ENCODE measurements at places on chromosomes 12 and 14.

GRCh38 chr12:76407710-76408109, 59.5 kb upstream of the BBS10 start:
- no peak for DNase-seq

DNA sequence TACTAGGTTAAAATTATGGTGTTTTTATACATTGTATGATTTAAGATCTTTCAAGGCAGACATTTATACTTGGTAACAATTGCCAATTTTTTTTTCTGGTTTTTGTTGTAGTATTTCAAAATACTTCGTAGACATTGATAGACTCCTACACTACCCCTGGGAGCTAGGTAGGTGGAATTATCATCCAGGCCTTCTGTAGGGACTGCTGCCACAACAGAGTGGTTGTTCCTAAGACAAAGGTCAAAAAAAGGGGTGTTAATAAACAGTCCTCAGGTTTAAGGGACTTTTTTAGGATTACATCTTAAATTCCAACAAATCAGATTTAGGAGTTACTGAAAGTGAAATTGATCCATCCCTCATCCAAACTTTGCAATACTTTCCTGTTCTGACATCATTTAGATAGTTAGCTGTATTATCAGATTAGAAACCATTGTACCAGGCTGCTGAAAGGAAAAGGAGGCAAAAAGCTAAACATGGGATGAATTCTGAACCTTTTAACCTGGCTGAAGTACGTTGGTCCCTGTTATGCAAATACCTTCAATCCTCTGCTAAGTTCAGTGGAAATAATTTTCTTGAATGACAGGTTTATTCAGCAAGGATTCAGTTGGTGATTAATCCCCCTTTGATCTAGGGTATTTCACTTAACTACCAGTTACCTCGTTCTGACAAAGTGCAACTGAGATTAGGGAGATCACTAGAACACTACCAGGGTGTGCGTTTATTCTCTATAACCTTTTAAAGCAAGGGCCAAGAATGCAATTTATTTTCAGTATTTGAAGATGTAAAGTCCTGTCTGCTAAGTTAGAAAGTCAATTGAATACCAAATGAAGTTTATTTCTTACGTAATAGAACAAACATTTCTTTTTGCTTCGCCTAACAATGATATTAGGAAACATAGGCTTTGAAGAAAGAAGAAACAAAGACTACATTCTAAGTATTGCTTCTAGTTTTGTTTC, 23.2 kb downstream of the AP5M1 start:
- no peak for DNase-seq

- DNase-seq: no peak
These were observed 114.6 kb downstream of the PPFIA2 start for GRCh38 chr12:81644503-81644902.

GRCh38 chr14:56794088-56794556, 16.2 kb downstream of the OTX2 start:
- DNase-seq: no peak

GRCh38 chr14:39555749-39556148, 123.5 kb upstream of the FBXO33 start:
- no peak for DNase-seq

- no peak for DNase-seq
These were observed 1.5 kb downstream of the WNT10B start for GRCh38 chr12:48969833-48970701.

DNA sequence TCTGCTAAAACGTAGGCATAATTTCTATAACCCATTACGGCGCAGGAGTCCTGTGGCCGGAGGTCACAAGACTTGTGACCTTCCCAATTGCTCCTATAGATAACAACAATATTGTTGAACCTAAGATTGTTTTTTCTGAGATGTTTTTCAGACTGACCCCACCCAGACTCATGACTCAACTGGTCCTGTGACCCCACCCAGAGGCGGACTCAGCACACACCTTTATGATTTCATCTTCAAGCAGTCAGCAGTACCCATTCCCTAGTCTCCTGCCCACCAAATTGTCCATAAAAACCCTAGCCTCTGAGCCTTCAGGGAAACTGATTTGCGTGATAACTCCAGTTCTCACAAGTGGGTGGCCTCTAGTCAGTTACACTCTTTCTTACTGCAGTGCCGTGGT, 5.9 kb upstream of the PPP4R3A start:
- no peak for DNase-seq

GRCh38 chr12:68225576-68226476, at the start of gene IL26:
Gene IL26 (minus strand): TSS chr12:68225810. CDS start chr12:68225756, 54 bp downstream.
- DNase-seq: no peak

DNA sequence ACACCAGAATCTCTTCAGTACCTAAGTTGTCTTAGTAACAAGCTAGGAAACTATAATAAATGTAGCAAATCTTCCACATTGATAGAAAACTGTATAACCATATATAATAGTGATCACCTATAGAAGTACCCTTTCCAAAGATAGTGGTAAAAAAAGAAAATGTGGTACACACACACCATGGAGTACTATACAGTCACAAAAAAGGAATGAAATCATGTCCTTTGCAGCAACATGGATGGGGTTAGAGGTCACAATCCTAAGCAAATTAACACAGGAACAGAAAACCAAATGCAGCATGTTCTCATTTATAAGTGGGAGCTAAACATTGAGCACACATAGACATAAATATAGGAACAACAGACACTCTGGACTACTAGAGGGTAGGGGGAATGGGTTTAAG, 90.5 kb downstream of the SLC25A21 start:
- DNase-seq: no peak

DNA sequence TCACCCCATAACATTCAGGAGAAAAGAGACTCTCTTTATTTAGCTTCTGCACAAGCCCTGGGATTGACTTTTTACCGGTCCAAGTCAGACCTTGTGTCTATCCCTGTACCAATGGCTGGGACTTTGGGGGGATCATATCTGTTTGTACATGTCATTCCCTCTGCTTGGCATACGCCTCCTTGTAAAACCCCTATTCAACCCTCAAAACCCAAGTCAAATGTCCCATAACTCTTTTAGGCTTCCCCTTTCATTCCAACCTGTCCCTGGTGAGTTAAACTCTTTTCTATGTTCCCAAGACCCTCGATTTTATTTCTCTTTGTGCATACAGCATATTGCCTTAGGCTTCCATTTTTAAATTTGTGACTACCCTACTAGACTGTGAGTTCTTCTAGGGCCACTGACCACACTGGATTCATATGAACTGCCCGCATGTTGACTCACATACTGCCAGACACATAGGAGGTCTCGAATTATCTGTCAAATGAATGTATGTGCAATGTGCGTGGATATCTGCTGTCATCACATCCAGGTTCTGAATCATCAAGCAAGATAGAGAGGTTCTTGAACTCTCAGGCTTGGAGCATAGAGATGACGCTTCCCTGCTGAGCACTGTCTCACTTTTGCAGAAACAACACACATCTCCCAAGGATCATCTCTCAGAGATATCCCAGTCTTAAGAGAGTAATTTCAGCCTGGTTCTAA, 548.6 kb upstream of the TBX3 start:
- DNase-seq: no peak

- DNase-seq: no peak
These were observed 123.9 kb downstream of the PAX9 start for GRCh38 chr14:36785511-36785910.

DNA sequence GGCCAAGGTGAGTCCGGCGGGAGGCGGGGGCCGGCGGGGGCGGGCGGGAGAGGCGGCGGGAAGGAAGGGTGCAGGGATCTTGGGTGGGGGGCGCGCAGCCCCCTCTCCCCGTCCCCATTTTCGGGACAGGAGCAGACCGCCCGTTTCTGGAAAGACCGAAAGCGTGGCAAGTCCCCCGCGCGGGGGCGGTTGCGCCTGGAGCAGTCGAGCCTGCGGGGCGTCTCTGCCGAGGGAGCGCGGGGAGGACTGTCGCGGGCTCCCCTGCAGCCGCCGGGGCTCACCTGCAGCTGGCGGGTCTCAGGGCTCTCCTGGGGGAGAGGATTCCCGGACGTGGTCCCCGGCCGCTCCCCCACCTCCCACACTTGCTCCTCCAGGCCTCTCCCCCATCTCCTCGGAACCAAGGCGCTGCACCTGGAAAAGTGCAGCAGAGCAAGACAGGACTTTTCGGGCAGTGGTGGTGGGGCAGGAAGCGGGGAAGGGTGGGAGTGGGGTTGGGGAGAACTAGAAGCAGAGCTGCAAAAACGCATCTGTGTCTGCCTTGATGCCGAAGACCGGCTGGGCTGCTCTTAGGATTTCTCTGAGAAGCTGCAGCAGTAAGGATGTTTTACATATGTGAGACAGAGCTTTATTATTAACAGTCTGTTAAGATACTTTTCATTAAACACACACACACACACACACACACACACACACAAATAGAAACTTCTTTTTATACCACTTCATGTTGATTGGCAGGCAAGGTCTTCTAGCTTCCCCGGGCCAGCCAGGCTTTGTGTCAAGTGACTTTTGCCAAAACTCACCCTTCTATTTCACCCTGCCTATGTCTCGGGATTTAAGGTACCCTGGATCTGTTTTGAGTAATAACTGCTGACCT, 677 bp downstream of the C12orf75 start:
- DNase-seq: no peak

DNA sequence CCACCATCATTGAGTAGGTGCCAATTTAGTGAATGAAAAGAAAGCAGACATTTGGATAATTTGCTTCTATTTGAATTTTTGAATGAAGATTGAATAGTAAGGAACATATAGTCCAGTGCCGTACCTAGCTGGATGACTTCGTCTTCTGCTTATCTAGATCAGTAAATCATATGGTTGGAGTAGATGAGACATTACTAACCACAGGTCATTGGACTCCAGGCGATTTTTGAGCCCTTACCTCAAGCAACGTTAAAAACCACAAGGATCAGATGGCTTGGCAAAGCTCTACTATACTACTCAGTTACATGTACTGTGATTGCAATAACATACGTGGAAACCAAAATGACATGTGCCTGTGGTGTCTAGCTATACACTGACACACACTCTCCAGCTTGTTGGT, 1.7 kb upstream of the SPATS2 start:
- DNase-seq: no peak

GRCh38 chr12:122977153-122977552, 2.1 kb downstream of the OGFOD2 start:
- no peak for DNase-seq

- no peak for DNase-seq
These were observed 104.9 kb downstream of the PDZRN4 start for GRCh38 chr12:41293011-41293410.

- DNase-seq: no peak
These were observed 83.6 kb upstream of the ARHGAP5 start for GRCh38 chr14:31993521-31993951.

DNA sequence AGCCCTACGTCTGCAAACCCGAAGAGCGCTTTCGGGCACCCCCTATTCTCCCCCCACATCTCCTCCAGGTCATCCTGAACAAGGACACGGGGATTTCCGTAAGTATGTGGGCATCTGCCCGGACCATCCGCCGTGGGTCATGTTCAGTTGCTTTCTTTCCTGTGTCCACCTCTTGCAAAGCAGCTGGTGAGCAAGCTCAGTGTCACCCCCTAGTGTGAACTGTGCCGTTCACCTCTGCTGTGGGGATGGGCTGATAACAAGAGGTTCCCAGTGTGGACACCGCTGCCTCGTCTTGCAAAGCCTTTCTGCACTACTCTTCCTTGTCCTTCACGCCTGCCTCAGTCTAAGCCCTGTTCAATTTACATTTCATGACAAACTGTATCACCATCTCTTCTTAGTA, 8.6 kb downstream of the PRKAB1 start:
- no peak for DNase-seq

DNA sequence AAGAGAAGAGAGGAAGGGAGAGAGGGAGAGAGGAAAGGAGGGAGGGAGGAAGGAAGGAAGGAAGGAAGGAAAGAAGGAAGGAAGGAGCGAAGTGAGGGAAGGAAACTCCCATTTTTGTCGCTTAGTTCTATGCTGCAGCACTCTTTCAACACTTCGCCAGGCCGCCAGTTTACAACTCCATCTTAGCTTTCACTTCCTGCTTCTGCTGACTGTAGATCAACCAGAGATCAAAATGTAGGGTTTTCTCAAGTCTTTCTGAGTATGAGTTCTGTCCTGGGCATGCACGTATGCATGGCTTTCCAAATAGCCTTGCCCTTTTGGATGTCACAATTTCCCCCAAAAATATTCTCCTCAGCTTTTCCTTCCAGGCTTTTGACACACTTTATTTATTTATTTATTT, 723.4 kb downstream of the TRHDE start:
- no peak for DNase-seq

DNA sequence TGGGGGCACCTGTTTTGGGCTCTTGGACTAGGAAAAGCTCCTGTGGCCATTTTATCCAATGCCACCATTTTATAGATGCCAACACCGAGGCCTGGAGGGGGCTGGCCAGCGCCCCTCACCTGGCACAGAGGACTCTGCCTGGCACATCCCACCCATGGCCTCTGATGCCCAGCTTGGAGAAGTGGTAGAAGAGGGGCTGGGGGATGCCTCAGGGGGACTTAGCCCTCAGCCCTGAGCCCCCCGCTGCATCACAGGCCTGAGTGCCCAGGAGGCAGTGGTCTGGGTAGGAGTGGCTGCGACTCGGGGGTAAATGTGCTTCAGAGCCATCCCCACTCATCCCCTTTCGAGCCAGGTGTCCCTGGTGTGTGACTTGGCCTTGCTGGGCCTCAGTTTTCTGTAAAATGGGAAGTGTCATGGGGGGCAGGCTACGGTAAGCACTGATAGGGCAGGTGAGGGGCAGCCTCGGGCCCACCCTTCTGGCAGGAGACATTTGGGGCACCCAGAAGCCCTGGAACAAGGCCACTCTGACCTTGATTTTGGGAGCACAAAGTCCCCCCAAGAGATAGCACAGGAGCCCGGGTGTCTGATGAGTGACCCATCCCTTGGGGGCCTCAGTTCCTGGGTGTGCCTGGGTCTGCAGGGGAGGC, 22.5 kb downstream of the SH2B3 start:
- DNase-seq: no peak

DNA sequence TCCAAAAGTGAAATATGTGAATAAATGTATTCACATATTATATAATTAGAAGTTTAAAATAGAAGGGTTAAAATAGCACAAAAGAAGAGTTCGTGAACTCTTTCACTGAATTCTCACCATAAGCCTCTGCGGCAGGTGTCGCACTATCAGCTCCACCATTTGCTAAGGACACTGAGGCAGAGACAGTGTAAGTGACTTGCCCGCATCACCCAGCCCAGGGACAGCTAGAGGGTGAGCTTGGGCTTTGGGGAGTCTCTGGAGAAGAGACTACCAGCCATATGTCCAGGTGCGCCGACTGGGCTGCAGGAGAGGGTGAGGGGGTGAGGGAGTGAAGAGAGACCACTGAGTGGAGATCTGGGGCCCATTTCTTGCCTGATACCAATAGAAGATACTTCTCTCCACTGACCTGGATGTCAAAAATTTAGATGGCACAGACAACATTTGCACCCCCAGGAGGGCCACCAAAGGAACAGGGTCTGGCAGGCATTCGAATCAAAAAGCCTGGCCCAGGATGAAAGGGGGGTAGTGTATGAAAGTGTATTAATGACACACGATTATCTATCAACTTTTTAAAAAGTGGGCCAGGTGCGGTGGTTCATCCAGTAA, 28.5 kb downstream of the FAIM2 start:
- no peak for DNase-seq

- DNase-seq: no peak
These were observed 23.5 kb downstream of the FZD10 start for GRCh38 chr12:130185455-130186391.
